Articular chondrocyte of knee joint (primary cell): ENCODE measurements at places on chromosomes 3 and 15. TPM values are rescaled to one million over a fixed set of nuclear protein-coding genes. Genes with fewer than 3 reads are reported as not detected.

TCF12 gene
- total RNA-seq = 78.8 and 83.1 TPM in 2 replicates

PFKFB4 gene
- 12.5 and 13.3 TPM in 2 replicates for total RNA-seq

CMTM7 gene
- total RNA-seq = 7.6 and 9.0 TPM in 2 replicates

DTWD1 gene
- total RNA-seq = 120 and 125 TPM in 2 replicates

GRAMD2A gene
- total RNA-seq = 0.54 and 1.0 TPM in 2 replicates

ST3GAL6 gene
- total RNA-seq = 1.3 and 3.9 TPM in 2 replicates

PLSCR1 gene
- total RNA-seq = 53.1 and 53.7 TPM in 2 replicates

C3orf20 gene
- total RNA-seq = 0.13 and 0.22 TPM in 2 replicates

SPTSSB gene
- total RNA-seq = 0.11 TPM in 1 of 2 replicates, not detected in the other

SSUH2 gene
- total RNA-seq = 0.11 TPM in 1 of 2 replicates, not detected in the other

SERPINI1 gene
- 10.3 and 11.1 TPM in 2 replicates for total RNA-seq

MYO5C gene
- 0.52 and 1.2 TPM in 2 replicates for total RNA-seq
